ENCODE measurements at places on chromosomes 3 and 15.

DNA sequence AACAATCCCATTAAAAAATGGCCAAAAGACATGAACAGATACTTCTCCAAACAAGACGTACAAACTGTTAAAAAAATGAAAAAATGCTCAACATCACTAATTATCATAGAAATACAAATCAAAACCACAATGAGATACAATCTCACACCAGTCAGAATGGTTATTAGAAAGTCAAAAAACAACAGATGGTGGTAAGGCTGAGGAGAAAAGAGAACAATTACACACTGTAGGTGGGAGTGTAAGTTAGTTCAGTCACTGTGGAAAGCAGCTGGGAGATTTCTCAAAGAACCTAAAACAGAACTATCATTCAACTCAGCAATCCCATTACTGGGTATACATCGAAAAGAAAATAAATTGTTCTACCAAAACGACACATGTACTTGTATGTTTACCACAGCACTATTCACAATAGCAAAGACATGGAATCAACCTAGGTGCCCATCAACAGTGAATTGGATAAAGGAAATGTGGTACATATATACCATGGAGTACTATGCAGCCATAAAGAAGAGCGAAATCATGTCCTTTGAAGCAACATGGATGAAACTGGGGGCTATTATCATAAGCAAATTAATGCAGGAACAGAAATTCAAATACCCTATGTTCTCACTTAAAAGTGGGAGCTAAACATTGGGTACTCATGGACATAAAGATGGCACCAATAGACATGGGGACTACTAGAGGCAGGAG is 51.5 kb downstream of the MYO1E start:
- DNase-seq, result no peak

DNA sequence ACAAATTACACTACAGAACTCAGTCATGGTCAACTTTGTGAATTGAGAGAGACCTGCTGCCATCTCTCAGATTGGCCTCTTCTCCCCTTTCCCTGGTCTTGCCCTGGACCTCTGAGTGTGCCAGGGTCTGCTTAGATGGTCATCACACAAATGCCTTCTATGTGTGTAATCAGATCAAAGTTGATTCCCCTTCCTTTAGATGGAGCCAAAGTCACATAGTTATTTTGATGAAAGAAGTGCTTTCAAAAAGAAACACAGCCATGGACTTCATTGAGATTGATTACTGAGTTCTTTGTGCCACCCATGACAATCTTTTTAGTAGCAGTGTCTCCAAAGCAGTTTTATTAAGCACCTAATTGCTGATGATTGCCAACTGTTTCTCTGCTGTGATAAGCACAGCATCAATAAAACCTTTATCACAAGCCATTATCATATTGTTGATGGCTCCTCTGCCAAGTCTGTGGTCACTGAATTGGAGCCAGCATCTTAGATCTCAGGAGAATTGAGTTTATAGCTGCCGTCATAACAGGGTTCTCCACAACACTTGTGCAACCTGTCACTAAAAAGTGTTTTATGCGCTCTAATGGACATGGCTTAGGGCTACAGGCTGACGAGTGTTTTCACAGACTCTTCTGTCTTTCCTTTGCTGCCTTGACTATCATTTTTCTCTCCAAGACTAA is 149.7 kb upstream of the NUDT16 start:
- peak; percentile 97 for DNase-seq

DNA sequence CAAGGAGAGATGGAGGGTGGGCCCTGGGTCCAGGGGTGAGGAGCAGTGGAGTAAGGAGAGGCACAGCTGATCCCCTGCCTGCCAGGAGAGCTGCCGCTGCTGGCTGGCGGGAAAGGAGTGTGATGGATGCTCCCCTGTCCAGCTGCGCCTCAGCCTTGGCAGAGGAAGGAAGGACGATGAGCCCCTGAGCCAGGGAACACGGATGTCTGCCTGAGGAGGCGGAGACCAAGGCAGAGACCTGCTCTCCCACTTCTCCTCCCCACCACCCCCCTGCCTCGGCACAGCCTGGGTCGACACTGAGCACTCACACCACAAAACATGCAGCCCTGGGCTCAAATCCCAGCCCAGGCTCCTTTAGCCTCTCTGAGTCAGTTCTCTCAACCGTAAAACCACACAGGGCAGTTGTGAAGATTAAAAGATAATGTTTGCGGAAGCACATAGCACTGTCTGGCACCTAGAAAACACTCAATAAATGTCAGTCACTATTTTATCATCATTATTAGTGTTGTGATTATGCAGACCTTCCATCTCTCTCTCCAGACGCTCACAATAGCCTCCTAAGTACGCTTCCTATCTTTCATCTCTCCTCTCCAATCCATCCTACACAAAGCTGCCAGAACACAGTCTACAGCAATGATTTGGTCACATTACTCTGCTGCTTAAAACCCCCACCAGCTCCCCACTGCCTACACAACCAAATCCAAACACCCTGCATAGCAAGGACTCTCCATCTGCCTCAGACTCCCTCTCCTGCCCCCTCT is 52.2 kb downstream of the SEMA5B start:
- peak; percentile 74 for DNase-seq

- DNase-seq, result no peak
These were observed 37.5 kb downstream of the SETMAR start for GRCh38 chr3:4340411-4341335.

DNA sequence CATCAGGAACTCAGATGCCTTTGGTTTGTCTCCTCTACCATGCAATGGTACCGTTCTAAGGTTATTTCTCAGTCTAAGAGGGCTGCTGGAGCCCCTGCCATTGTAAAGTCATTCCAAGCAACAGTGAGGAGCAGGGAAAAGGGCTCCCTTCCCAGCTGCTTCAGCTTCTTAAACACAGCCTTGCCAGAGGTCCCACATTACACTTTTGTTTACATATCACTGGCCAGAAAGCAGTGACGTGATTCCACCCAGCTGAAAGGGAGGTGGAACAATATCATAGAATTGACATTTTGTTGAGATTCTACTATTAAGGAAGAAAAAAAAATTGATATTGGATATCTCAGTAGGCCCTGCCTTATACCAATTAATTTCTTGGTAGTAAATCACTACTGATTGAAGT is 194.6 kb downstream of the SUCLG2 start:
- no peak for DNase-seq

Data from DMS79 treated with DMSO at 0.1 percent for 48 hours (cell line).